Thyroid gland (tissue), 4 donors: ENCODE measurements at places on chromosomes 6 and 20. TPM values are rescaled to one million over a fixed set of nuclear protein-coding genes. Genes with fewer than 3 reads are reported as not detected.

DNA sequence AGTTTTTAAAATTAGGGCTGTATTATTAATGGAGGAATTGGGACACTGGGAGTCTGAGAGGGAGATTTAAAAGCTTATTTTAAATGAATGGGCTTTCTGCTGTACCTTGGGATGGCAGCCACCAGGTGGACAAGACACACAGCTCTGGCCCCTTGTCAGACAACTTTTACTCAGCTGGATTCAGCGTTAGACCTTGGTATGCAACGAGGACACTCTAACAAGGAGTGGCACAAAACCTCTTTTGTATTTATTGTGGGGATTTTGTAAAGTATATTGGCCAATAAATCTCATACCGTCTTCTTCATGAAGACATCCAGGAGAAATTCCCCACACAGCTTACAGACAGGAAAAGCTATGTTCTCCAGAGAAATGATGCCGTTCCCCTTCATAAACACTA, 105.7 kb downstream of the LCA5 start:
- no peak overlapping the region for H3K27ac ChIP-seq
- H3K27me3 ChIP-seq, result no peaks in the 10 kb centered on the region
- no peaks in the 10 kb centered on the region for H3K4me1 ChIP-seq
- no peaks in the 10 kb centered on the region for H3K36me3 ChIP-seq
- DNase-seq, result peak; percentile 22

Gene RAMACL
- total RNA-seq, result 3.7 TPM

DNA sequence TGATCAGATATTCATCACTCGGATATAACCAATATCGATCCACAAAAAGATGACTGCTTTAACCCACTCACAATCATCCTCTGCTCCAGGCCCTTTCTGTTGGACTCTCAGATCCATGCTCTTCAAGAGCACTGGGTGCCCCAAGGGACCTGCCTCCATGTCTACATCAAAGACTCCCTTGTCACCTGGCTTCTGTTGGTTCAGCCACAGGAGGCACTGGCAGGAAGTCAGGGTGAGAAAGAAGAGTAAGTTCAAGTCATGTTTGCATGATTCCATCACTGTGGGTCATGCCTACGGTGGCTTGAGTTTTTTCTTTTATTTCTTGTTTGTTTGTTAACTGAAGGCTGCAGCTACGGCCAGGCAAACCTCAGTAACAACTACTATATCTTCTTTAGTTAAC, 243.3 kb downstream of the ADGRG6 start:
- H3K4me3 ChIP-seq, result no peak overlapping the region
- no peaks in the 10 kb centered on the region for H3K27me3 ChIP-seq
- H3K36me3 ChIP-seq, result no peaks in the 10 kb centered on the region
- H3K4me1 ChIP-seq, result no peaks in the 10 kb centered on the region
- H3K27ac ChIP-seq, result no peak overlapping the region
- DNase-seq, result no peak

DNA sequence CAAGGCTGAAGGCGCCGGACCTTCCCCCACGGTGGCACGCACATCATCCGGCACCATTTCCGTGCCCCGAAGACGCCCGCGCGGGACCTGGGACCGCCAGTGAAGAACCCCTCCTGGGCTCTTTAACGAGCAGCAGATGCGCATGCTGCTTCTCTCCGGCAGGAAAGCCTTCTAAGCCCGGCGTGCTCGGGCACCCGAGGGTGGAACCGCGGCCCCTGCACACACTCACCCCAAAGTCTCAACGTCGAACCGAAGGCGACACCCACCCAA, 240 bp downstream of the FOXQ1 start:
- peak overlapping the region; percentile 17 for H3K4me3 ChIP-seq
- H3K27ac ChIP-seq, result peak overlapping the region; percentile 68
- no peaks in the 10 kb centered on the region for H3K27me3 ChIP-seq
- H3K36me3 ChIP-seq, result no peaks in the 10 kb centered on the region
- no peak for DNase-seq

Gene CUTA
- 165 TPM for total RNA-seq

Gene GJA1
- 219 TPM for total RNA-seq

Gene CD83
- 3.4 TPM for total RNA-seq

Gene CUL7
- total RNA-seq, result 28.0 TPM

GRCh38 chr6:79814940-79815339, 132.4 kb downstream of the ELOVL4 start:
- H3K36me3 ChIP-seq, result no peaks in the 10 kb centered on the region
- H3K4me1 ChIP-seq, result peaks cover 6% of the 10 kb centered on the region
- H3K27ac ChIP-seq, result no peak overlapping the region
- no peak overlapping the region for H3K4me3 ChIP-seq
- no peaks in the 10 kb centered on the region for H3K27me3 ChIP-seq

GRCh38 chr6:16850681-16851026, 89.4 kb upstream of the ATXN1 start:
- no peaks in the 10 kb centered on the region for H3K27me3 ChIP-seq
- no peak overlapping the region for H3K27ac ChIP-seq
- DNase-seq, result no peak
- H3K36me3 ChIP-seq, result no peaks in the 10 kb centered on the region
- H3K4me3 ChIP-seq, result no peak overlapping the region

GRCh38 chr6:32933661-32934085, 7.2 kb downstream of the HLA-DMB start:
- DNase-seq, result peak; percentile 81
- H3K4me1 ChIP-seq, result peaks cover 27% of the 10 kb centered on the region
- peak overlapping the region; percentile 72 for H3K27ac ChIP-seq
- no peaks in the 10 kb centered on the region for H3K36me3 ChIP-seq

Gene CCN6
- 0.33 TPM for total RNA-seq
